SIG-M5 (cell line): ENCODE measurements at places on chromosomes 3 and 15.

GRCh38 chr3:130341388-130341787 is 4.1 kb upstream of the COL6A5 start:
- no peak for DNase-seq

DNA sequence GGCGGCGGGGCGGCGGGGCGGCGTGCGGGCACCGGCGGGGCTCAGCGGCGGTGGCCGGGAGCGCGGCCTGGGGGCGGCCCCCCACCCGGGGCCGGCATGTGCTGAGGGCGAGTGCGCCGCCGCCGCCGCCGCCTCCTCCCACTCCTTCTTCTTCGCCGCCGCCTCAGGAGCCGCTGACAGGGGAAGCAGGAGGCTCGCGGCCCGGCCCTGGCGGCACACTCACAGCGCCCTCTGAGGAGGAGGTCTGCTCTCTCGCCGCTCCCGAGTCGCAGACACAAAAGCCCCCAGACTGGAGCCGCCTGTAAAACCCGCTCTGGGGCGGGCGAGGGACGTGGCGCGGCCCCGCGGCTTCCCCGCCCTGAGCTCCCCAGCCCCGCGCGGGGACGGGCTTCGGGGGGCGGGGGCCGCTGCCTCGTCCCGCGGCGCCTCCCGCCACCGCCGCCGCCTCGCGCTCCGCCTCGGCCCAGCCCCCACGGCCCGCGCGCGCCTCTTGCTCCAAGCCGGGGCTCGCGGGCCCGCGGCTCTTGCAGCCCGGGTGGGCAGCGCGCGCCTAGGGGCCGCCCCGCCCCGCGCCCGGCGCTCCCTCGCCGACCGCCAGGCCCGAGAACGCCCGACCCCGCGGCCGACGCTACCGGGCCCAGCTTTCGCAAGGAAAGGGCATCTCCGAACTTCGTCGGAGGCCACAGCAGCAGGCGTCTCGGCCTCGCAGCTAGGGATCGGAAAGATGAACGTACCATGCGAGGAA is at the start of gene PYGO1:
PYGO1 (minus strand) TSS at position 276 of the 745 bp plus-strand sequence. CDS start 462 bp downstream, outside the sequence.
- DNase-seq = no peak

DNA sequence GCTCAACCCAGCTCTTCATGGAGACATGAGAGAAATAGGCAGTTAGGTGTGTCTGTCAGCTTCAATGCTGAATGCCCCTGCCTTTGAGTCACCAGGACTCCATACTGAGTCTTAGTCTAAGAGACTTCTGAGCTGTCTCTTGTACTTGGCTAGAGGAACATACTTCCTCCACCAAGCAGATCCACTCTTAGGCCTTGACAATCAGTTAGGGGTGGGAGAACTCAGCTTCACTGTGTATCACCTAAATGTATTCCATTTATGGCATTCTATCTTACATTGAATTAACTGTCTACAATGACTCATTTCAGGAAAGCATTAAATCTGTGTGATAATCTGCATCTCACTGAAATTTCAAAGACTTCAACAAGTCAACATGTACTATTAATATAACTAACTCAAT is 66.0 kb downstream of the STAC start:
- DNase-seq = no peak

- no peak for DNase-seq
These were observed 225.5 kb downstream of the SLCO3A1 start for GRCh38 chr15:92079047-92079446.

- no peak for DNase-seq
These were observed 456.1 kb upstream of the IL12A start for GRCh38 chr3:159532577-159532976.

DNA sequence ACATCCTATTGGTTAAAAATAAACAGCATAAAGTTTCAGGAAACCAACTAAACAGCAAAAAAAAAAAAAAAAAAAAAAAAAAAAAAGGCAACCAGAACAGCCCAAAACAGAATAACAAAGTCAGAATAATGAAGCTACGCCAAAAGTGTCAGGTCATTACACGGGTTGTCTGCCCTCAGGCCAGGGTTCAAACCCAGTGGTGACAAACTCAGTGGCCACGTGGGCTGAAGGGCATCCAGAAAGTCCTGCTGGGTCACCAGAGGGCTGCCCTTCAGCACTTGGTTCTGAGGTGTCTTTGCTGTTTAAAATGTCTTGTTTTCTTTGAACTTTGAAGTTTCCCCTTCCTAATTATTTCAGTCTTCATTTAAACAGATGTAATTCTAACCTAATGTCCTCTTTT is 61.3 kb downstream of the CGNL1 start:
- DNase-seq = no peak

DNA sequence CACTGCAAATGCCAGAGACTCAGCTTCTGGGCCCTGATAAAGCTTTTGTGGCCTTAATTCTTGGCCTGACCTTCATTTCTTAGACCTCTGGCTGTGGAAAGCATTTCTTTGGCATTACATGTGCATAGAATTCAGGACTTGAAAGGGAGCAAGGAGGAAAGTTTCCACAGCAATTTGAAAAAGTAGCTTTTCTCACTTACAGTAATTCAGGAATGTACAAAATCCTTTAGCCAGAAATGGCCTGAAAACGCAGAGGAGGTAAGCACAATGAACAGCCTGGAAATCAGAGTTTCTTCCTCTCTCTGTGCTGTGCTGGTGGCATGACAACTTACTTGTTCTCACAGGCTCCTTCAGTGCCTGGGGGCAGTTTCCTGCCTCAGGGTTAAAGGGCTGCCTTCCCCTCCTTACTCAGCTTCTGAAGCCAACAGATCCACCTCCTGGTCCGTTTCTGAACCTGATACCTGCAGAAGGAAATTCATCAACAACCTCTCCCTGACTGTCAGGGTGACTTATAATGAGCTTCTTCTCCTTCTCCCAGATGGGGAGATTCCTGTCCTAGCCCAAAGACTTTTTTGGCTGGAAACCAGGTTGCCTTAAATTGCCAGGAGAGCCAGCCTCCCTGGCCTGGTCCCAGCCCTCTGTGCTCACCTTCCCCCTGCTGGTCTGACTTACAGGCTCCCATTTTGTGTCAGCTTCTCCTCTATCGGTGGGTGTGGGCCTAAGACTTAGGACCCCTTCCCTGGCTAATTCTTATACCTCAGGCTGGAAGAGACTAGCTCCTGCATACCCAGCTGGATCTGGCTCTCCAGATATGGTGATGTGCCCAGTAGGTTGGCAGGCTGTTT is 102.3 kb downstream of the MYRIP start:
- DNase-seq = no peak
